KBM-7 (cell line): ENCODE measurements at places on chromosomes 5 and 9.

DNA sequence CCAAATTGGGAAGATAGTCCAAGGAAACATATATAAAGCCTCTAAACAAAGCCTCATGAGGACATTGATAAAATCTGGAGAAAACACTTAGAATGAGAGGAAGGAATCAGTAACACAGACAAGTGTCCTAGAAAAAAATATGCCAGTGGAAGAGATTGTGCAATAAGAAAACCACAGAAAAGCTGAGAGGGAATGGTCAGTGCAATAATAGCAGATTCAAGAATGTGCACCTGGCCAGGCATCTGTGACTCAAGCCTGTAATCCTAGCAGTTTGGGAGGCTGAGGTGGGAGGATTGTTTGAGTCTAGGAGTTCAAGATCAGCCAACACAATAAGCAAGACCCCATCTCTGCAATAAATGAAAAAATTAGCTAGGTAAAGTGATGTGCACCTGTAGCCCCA lies 691.2 kb upstream of the CDH6 start:
- DNase-seq: no peak

- peak; percentile 41 for DNase-seq
Measured at GRCh38 chr9:114434878-114435311, 47.1 kb upstream of the AKNA start.

GRCh38 chr5:66987949-66988838 lies 208.4 kb downstream of the CD180 start:
- DNase-seq: peak; percentile 57

GRCh38 chr9:136412962-136413361 lies 2.5 kb downstream of the PMPCA start:
- no peak for DNase-seq

- no peak for DNase-seq
Measured at GRCh38 chr5:120465436-120465961, 1.4 kb downstream of the PRR16 start.
